H1 (cell line): ENCODE measurements at places on chromosomes 16 and 17. TPM values are rescaled to one million over a fixed set of nuclear protein-coding genes. Genes with fewer than 3 reads are reported as not detected.
A peak's percentile ranks its signal among the peaks of the same experiment; 100 is the strongest.

Gene PDF
- total RNA-seq: 23.6 and 23.9 TPM in 2 replicates

DNA sequence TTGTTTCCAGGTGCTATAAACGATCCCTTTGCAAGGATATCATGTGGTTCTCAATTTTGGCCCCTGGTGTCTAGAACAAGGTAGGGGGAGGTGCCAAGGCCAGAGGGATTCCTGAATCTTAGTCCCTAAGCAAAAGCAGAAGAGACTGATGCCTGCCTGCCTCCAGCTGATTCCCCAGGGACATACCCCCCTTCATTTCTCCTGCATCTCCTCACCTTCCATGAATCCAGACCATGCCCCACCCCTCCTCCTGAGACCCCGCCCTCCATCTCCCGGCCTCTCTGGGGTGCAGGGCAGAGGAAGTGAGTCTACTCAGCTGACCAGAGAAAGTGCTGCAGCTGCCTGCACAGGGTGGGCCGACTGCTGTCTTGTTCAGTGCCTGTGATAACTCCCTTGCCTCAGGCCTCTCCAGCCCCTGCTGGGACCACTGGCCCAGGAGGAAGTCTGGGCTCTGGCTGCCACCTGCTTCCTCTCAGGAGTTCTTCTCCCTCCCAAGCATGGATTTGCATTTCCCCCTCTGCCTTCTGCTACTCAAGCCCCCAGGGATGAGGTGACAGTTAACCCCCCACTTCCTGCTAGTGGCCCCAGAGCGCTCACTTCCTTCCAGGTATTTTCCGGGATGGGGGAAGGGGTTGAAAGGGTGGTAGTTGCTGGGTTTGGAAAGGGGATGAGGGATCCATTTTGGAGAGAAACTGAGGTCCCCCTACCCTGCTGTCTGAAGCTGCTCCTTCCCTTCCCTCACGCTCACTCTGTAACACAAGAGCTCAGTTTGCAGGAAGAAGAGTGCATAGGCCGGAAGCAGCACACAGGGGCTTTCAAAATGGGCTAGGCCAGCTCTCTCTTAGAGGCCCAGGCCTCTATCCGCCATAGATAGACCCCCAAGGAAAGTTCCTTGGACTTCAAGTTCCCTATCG, 10.5 kb upstream of the TSPOAP1 start:
- peak; percentile 73 for DNase-seq
- H3K36me3 ChIP-seq: no peaks in the 10 kb centered on the region
- H3K27ac ChIP-seq: peak overlapping the region; percentile 70
- peaks cover 24% of the 10 kb centered on the region for H3K4me1 ChIP-seq
- peaks cover 2% of the 10 kb centered on the region; the same call in 1 of the 2 replicates for H3K27me3 ChIP-seq
- H3K4me3 ChIP-seq: no peak overlapping the region

- no peaks in the 10 kb centered on the region for H3K36me3 ChIP-seq
- H3K27me3 ChIP-seq: no peaks in the 10 kb centered on the region
- peaks cover 40% of the 10 kb centered on the region for H3K4me1 ChIP-seq
- 0 out of 2 replicates have a peak overlapping the region, but pooled peaks have one; percentile 0 for H3K27ac ChIP-seq
These were observed 295.3 kb downstream of the SEC14L1 start for GRCh38 chr17:77436058-77436442.

DNA sequence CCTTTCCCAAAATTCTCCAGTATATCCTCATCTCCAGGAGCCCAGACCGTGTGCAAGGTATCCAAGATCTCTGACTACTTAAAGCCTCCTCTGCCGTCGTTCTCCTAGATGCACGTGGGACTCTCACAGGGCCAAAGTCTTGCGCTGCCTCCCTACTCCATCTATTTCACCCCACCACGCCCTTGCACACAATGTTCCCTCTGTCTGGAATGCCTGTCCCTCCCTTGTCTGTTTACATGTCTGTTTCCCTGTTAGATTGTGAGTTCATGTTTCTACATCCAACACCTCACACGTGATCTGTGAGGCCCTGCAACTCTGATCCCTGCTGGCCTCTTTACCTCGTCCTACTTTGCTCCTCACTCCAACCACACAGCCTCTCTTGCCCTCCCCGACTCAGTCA, 4.9 kb upstream of the FZD2 start:
- DNase-seq: no peak
- H3K27ac ChIP-seq: no peak overlapping the region
- H3K27me3 ChIP-seq: no peaks in the 10 kb centered on the region
- peaks cover 33% of the 10 kb centered on the region for H3K4me1 ChIP-seq

GRCh38 chr16:24713379-24713778, 16.1 kb upstream of the TNRC6A start:
- H3K27me3 ChIP-seq: no peaks in the 10 kb centered on the region
- H3K4me3 ChIP-seq: no peak overlapping the region
- DNase-seq: no peak
- no peaks in the 10 kb centered on the region for H3K36me3 ChIP-seq
- no peak overlapping the region for H3K27ac ChIP-seq
- H3K4me1 ChIP-seq: no peaks in the 10 kb centered on the region

DNA sequence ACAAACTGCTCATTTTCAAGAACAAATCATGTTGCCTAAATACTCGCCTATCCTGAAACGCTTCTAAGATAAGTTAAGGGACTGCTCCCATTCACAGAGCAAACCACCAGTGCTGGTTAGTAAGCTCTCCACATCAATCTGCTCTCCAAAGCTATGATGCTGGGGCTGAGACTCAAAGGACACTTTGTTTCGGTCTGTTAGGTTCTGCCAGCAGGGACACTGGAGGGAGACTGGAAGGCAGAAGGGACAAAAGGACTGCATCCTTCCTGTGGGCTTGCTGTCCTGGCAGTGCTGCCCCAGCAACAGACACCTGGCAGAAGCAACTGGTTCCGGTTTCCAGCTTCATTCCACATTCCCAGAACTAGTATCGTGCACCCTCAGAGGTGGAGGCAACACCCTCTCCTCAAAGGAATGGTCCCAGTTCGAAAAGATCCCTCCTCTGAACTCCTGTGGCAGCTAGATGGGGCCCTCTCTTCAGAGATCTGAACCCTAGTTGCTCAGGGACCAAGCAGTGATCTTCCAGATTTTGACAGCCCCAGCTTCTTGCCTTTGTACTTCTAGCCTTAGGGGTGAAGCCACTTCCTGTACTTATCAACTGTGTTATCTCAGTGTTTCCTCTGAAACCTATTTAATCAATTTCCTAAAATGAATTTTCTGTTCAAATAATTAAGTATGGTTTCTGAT, 73.4 kb upstream of the GSG1L start:
- H3K36me3 ChIP-seq: no peaks in the 10 kb centered on the region; the same call in 1 of the 2 replicates
- no peaks in the 10 kb centered on the region for H3K4me1 ChIP-seq
- H3K27ac ChIP-seq: no peak overlapping the region
- H3K27me3 ChIP-seq: no peaks in the 10 kb centered on the region

DNA sequence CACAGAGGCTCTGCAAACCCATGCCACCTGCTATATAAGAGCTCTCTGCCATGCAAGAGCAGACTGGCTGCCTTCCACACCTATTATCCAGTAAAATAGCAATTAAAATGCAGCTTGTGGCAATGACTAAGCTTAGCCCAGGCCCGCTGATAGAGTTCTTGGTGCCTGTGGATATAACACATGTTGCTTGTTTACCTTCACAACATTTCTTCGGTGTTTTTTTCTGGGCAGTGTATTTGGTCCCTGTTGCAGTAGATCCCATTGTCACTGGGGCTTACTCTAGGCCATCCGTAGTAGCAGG, 63.5 kb downstream of the SPECC1 start:
- no peaks in the 10 kb centered on the region for H3K4me1 ChIP-seq
- no peak overlapping the region for H3K27ac ChIP-seq
- H3K36me3 ChIP-seq: no peaks in the 10 kb centered on the region

DNA sequence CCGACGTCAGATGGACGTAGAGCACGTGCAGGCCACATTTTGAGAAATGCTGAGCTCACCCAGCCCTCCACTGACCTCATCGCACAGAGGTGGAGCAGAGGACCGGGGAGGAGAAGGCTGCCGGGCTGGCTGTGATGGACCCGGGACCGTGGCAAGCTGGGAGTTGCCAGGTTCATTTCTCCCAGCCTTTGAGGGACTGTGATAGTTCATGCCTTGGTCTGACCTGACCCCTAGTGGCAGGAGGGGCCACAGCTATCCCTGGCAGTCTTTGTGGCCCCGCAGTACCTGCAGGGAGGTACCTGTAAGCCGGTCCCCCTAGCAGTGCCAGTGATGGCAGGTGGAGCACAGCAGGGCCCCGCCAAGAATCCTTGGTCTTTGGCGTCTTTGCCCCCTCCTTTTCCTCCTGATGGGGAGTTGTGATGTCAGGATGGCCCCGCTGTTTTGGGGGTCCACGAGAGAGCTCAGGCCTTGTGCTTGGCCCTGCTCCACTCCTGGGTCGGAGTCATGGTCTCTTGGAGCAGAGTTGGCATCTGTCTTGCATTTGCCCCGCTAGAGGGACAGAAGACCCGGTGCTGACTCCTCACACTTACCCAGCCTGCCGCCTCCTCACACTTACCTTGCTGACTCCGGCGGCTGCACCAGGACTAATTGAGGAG, 50.4 kb downstream of the OR1D5 start:
- DNase-seq: peak; percentile 62
- no peaks in the 10 kb centered on the region for H3K27me3 ChIP-seq
- H3K4me1 ChIP-seq: no peaks in the 10 kb centered on the region
- H3K36me3 ChIP-seq: peaks cover 4% of the 10 kb centered on the region; the same call in 1 of the 2 replicates
- H3K4me3 ChIP-seq: no peak overlapping the region

- no peaks in the 10 kb centered on the region for H3K27me3 ChIP-seq
- DNase-seq: no peak
- H3K4me1 ChIP-seq: no peaks in the 10 kb centered on the region
- H3K36me3 ChIP-seq: no peaks in the 10 kb centered on the region
- H3K4me3 ChIP-seq: no peak overlapping the region
These were observed 118.6 kb upstream of the TNRC6C start for GRCh38 chr17:77839698-77840512.

DNA sequence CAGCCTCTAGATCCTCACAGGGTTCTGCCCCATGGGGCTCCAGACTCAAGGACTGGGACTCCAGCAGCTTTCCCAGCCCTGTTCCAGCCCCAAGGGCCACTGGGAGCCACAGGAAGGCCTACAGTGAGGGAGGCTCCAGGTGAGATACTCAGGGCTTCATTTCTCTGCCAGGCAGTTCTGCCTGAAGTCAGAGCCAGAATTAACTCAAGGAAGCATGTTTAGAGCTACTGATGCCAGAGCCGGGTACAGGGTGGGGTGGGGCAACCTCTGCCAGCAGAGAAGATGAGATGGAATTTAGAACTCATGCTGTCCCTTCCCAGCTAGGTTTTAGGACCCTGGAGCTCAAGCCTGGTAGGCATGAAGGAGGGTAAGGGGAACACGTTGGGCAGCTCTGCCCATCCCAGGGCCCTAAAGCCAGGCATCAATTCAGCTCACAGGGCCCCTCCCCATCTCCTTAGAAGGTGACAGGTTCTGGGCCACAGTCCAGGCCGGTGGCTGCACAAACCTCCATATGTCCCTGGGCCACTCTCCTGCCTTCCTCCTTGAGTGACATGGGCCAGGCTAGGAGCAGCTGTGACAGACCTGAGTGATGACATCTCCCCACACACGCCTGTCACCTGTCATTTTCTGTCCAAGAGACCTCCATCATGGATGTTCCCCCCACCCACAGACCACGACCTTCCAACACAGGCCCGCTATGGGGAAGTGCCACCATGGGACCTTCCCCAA, 24.5 kb upstream of the SPPL2C start:
- no peak overlapping the region for H3K4me3 ChIP-seq
- H3K27ac ChIP-seq: no peak overlapping the region
- DNase-seq: no peak
- no peaks in the 10 kb centered on the region for H3K27me3 ChIP-seq

DNA sequence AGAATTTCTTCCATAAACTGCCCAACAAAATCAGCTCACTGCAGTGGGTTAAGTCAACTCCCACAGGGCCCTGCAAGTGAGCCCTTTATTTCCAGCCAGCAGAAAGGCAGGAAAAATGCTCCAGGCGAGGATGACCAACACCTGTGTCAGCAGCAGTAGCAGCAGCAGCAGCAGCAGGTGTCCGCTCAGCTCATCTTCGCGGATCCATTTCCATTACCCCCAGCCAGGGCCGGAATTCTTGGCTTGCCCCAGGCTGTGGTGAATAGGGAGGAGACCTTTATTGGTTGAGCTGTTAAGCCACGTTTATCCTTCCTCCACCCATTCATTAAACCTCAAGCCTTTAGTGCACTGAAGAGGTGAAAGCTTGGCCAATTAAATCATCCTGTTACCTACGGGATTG, 46.2 kb downstream of the MARCHF10 start:
- H3K4me3 ChIP-seq: no peak overlapping the region
- H3K27ac ChIP-seq: no peak overlapping the region
- peak; percentile 92 for DNase-seq
- no peaks in the 10 kb centered on the region for H3K27me3 ChIP-seq
- no peaks in the 10 kb centered on the region for H3K36me3 ChIP-seq
- H3K4me1 ChIP-seq: no peaks in the 10 kb centered on the region

- peak within 1 kb of the TSS; percentile 55; the same call in 1 of the 2 replicates for H3K27ac ChIP-seq
- no peaks in the 10 kb centered on the region for H3K27me3 ChIP-seq
- DNase-seq: peak; percentile 71
- H3K4me3 ChIP-seq: peak within 1 kb of the TSS; percentile 98
- peaks cover 6% of the 10 kb centered on the region; the same call in 1 of the 2 replicates for H3K4me1 ChIP-seq
These were observed at the start of gene BRD7 for GRCh38 chr16:50368410-50369132. Gene BRD7 (minus strand): TSS chr16:50368988. CDS start chr16:50368774, 214 bp downstream.

- no peaks in the 10 kb centered on the region; the same call in 1 of the 2 replicates for H3K36me3 ChIP-seq
- H3K27me3 ChIP-seq: no peaks in the 10 kb centered on the region
- no peak for DNase-seq
These were observed 44.3 kb upstream of the CHMP6 start for GRCh38 chr17:80947200-80947940.

DNA sequence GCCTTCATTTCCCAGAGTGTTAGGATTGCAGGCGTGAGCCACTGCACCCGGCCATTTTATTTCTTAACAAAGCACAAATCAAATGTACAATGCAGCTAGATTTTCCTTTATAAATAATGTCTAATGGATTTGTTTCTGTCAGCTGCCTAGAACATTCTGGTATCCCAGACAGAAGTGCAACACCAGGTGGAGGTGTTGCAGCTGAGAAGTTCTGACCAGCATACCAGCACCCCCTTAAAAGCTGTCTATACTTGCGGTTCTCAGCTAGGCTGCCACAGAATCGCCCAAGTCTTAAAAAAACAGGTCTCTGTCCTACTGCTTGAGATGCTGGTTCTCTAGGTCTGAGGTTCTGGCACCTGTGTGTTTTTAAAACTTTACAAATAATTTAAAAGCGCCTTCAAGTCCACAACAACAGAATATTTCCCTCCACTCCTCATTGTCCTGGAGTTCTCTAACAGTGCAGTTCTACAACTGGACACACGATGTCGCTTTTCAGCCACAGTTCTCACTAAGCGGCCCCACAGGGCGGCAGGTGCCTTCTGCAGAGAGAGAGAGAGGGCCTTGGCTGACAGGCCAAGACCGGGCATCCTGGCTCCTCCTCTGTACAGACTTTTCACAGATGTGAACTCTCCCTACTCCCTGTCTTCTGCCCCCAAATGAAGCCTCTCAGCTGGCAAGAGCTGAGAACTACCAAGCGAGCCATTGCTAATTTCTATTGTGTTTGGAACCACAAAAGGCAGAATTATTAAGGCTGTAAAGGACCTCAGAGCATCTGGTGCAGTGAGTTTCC, 32.6 kb upstream of the MEOX1 start:
- no peak overlapping the region for H3K4me3 ChIP-seq
- no peaks in the 10 kb centered on the region for H3K4me1 ChIP-seq
- DNase-seq: no peak
- no peaks in the 10 kb centered on the region for H3K27me3 ChIP-seq
- no peaks in the 10 kb centered on the region for H3K36me3 ChIP-seq
- no peak overlapping the region for H3K27ac ChIP-seq
